Omental fat pad (tissue), 4 donors: ENCODE measurements at places on chromosomes 13 and 19. TPM values are rescaled to one million over a fixed set of nuclear protein-coding genes. Genes with fewer than 3 reads are reported as not detected.

- no peak for DNase-seq
Measured at GRCh38 chr19:13882836-13883235, 5.9 kb downstream of the NANOS3 start.

Gene CCDC70
- total RNA-seq, result not detected

GRCh38 chr13:114320065-114320464, 5.8 kb downstream of the CHAMP1 start:
- DNase-seq, result no peak

DNA sequence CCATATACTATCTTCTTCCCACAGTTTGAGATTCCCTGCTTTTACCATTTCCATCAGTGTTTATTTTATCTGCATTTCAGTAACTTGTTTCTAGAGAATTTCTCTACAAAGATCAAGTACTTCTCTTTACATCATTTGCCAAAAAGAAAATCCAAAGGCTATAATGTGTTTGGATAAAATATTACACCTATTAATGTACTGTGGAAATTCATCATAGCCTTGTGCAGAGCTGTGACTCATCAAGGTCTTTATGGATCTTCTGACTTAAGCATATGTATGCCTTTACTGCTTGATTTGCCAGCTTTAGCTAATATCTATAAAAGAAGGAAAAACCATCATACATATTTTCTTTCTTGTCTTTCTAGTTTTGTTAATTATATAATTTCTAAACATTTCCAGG, 9.6 kb upstream of the HTR2A start:
- DNase-seq, result no peak

DNA sequence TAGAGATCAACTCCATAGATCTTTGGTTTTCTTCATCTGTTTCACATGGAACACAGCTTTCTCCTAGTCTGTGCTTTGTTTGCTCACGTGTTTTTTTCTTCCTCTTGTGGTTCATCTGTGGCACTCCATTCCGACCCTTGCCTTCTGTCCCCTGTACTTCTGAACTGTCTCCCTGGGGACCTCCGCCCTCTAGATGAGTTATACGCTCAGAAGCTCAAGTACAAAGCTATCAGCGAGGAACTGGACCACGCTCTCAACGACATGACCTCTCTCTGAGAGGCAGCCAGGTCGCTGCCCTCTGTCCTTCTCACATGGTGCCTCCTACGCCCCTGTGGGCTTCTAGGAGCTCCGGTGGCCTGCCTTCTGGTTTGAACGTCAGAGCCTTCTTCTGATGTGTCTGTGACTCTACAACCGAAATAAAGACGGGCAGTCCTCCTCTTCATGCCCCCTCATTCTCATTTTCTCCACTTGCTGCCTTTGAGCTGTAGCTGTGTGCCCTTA, 16.6 kb upstream of the RAB8A start:
- no peak for DNase-seq

Gene KLF1
- not detected for total RNA-seq

DNA sequence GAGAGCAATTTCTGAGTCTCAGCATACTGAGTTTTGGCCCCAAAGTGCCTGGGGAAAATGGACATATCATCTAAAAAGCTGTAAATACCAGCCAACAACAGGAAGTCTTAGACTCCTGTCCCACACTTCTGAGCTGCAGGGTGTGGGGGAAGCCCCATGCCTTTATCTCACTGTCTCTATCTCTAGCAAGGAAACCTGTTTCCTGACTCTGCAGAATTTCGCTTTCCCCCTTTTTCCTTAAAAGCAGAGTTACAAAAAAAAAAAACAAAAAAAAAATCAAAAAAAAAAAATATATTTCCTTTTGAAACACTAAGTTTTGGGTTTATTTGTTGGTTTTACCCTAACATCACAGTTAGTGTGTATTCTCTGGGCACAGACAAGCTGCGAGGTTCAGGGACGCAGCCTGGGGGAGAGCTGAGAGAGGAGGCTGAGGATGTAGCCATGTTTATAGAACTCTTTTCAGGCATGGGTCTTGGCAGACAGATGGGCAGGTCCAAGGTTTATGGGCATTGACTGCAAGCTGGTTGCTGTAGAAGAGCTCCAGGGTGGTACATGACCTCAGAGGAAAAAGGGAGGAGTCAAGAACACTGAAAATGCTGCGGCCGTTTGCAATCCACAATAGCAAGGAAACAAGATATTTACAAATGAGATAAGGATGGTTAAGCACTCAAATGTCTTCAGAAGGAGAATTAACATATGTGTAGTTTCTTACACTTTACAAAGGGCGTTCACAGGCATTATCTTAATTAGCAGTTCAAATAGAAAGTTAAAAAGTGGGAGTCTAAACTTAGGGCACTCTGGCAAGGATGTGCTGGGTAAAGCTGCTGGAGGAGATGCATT, 4.9 kb downstream of the MBNL2 start:
- DNase-seq, result no peak

- DNase-seq, result no peak
Measured at GRCh38 chr13:113448885-113449692, 4.2 kb downstream of the ADPRHL1 start.
